ENCODE measurements at places on chromosomes 5 and 9.

- no peak for DNase-seq
These were observed 533.3 kb downstream of the CDH12 start for GRCh38 chr5:22319798-22320197.

DNA sequence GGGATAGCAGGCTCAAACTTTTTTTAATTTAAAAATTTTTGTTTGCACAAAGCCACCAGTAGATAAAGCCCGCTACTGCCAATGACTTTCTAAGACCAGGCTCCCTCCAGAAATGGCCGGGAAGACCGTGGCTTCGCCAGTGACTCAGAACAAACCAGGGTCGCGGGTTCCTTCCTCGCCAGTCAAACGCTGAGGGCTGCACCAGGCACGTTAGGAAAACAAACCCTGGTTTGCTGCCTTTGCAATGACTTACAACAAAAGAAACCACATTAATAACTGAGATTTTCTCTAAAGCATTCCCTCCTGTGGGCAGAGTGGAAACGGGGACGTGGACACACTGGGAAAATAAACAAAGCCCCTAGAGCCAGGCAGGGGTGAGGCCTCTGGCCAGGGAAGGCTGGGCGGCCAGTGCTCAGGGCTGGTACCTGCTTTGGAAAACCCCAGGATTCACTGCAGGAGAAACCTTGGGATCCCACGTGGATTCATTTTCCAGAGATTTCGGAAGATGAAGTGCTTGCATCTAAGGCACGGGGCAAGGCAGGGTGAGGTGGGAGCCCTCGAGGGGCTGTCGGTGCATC is 3.8 kb downstream of the PRRX2 start:
- no peak for DNase-seq

DNA sequence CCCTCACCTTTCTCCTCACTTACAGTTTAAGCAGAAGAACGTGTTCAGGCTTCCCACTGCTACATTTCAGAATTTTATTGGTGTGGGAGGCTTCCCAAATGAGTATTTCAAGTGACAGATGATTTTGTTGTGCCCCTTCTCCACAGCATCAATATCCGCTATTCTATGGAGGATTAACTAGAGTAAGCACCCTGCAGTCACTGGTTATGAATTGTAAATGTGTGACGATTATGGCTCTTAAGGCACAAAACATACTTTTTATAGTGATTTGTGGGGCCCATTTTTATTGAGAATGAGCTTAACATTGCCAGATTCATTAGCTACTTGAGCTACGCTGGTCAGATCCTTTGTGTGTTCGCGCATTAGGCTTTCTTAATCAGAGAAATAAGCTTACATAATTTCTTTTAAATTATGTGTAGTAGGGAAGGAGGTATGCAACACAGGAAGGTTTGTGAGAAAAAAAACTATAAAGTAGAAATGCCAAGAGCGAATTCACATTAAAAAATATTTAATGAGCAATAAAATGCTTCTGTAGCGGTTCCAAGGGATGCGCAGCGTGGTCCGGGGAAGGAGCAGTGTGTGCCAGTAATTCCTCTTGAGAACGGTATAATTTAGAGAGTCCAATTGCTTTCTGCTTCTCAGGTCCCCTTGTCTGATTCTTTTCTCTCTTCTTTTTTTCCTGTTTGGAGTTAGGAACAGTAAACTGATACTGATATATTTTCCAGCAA is 2380.4 kb downstream of the MAT2B start:
- DNase-seq = no peak

- no peak for DNase-seq
These were observed 59.9 kb downstream of the TRIM36 start for GRCh38 chr5:115109840-115110239.

DNA sequence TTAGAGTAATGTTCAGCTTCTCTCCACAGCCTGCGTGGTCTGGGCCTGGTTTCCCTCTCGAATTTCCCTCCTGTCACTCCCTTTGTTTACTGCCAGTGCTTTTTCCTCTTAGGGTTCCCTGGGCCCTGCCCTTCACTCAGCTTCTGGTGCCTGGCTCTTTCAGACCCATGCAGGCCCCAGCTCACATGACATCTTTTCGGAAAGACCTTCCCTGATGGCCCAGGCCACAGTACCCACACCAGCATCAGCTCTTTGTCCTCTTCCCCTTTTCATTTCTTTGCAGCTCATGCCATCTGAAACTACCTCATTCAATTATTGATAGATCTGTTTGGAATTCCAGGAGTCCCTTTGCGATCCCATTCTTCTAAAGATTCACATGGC is 68.1 kb upstream of the ABL1 start:
- no peak for DNase-seq

GRCh38 chr5:8253376-8253775 is 384.4 kb downstream of the MTRR start:
- DNase-seq = no peak

GRCh38 chr5:107025712-107026497 is 644.8 kb downstream of the EFNA5 start:
- DNase-seq = no peak

- no peak for DNase-seq
These were observed 2.3 kb upstream of the EFNA5 start for GRCh38 chr5:107673039-107673367.

DNA sequence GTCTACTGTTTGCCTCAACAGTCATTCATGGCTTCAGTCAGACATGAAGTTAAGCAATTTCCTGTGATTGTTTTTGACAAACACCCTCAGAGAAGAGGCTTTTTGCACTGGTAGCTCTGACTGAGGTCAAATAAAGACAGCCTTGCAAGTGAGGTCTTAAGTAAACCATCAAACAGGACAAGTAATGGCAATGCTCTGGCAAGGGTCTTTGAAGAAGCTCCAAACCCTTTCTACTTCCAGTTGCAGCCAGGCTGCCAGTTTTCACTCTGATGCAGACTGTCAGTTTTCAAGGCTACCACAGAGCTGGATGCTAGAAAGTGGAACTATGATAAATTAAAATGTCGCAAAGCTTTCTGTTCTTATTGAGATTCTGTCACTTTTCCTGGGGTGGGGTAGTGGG is 421.5 kb upstream of the PTGER4 start:
- no peak for DNase-seq

- no peak for DNase-seq
These were observed 30.7 kb downstream of the UHRF2 start for GRCh38 chr9:6443661-6444060.

- no peak for DNase-seq
These were observed 159.8 kb downstream of the SLF1 start for GRCh38 chr5:94778299-94778698.

DNA sequence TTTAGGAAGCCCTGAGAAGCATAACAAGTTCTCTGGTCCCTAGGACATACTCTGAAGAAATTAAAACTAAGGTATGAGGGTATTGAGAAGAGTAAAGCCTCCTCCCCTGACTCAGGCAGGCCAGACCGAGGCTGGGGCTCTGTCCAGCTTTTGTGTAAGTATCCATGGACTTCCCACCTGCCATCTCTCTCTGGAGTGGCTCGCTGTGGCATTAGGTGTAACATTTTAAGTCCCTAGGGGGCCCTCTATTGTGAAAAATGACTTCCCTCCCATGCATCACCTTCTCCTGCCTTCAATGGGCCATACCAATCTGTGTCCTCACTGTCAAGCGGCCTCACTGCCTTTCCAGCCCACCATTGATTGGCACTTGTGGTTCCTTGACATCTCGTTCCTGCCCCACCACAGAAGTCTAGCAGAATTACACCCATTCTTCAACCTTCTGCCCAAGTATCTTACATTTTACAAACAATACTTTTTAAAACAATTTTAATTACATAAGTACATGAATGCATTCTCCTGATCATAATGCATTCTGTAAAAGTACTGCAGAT is 205.5 kb downstream of the SLIT3 start:
- no peak for DNase-seq

DNA sequence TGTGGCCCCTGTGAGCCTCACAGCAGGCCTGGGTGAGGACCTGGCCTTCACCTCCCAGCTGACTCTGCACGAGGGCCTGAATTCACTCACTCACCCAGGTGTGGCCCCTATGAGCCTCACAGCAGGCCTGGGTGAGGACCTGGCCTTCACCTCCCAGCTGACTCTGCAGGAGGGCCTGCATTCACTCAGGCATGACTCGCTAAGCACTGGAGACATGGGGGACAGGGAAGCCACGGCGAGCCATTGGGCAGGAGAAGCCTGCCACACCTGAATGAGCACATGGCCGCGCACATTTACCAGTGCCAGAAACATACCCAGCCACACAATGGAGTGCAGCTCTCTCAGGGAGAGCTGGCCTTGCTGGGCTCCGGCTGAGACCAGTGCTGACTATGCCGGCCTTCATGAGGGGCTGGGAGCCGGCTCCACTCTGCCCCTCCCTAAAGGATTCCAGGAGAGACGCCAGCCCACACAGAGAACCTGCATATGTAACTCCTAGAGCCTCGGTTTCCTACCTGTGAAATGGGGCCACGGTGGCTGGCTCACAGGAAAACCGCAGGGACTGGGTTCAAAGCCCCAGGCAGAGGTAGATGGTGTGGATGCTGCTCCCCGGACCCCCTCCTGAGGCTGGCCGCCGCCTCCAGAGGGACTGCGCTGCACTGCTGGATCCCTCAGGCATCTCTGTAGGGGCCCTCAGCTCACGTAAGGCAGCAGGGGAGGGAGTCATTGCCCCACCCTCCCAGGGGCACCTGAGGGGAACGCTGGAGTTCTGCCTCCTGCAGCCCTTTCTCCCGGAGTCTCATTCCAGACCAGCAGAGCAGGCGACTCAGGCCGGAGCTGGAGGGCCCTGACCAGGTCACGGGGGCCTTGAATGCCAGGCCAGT is 7.2 kb downstream of the ADAMTS2 start:
- DNase-seq = no peak

- DNase-seq = no peak
These were observed 230.7 kb upstream of the IRX1 start for GRCh38 chr5:3364941-3365340.

DNA sequence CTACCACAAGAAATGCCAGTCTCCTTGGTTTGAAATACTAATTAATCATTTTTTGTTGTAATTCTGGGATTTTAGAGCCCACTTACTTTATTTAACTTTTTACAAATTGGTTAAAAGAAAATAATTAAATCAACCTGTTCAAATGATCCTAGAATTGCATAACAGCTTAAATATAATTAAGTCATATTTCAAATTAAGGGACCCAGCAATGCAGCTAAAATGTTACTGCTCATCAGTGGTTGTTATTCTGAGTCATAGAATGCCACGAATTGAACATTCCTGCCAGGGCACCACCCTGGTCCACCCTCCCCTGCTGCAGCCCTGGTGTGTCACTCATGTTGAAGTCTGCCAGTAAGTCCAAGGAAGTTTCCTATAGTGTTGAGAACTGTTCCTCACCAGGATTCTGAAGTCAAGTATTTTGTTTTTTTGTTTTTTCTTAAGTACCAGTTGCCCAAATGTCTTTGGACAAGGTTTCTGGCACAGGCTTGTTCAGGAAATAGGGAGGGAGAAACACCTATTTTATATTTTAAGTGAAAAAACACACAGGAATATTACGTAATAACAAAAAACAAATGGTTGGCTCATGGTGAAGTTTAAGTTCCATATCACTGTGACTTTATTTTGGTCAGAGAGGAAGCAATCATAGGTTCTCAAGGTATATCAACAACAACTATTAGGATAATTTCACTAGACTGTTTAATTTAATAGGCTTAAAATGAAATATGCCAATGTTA is 4.3 kb upstream of the ITGA1 start:
- DNase-seq = no peak

- DNase-seq = no peak
These were observed 26.4 kb upstream of the SLC1A1 start for GRCh38 chr9:4463824-4464223.

DNA sequence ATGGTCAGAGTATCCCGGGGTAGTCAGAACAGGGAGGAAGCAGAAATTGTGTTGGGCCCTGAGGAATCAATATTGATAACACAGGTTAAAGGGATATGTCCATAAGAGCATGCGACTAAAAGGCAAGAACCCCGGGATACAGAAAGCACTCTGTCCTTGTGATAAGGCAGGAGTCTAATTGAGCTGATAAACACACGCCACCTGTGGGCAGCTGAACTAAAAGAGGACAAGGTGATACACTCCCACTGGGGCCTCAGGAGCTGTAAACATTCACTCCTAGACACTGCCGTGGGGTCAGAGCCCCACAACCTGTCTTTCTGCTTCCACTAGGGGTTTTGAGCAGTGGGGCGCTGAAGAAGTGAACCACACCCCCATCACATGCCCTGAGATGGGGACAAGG is 144.7 kb upstream of the MPDZ start:
- no peak for DNase-seq

DNA sequence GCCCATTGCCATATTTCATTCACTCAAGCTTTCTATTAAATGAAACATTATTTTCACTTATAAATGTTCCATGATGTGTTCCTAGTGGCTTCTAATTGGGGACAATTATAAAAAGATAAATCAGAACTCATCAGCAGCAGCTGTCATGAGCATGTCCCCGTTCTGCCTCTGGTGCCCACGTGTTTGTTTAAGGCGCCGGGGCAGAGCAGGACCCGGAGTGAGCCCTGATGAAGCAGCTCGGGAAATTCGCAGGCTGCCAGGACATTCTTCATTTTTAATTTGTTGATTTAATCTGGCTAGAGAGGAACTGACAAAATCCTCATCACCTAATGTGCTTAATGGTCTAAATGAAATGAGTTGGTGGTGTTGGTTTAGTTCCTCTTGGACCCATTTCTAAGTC is 475.0 kb downstream of the CTNND2 start:
- peak; percentile 81 for DNase-seq

DNA sequence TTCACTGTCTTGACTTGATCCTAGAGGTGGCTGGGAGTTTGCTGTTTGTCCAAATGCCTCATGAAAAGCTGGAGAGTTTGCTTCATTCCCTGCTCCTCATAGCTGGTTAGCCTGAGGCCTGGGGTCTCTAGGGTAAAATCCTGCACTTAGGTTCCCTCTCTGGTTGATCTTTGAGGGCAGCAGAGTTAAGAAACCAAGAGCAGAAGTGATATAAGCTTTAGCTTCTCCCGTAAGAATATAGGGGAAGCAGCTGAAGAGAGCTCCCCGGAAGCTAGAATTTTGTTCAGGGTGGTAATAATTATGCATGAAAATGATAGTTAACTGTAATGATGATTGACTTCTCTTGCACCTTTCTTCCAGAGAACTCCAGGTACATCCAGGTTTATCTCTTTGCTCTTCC is 1.4 kb downstream of the FAM53C start:
- no peak for DNase-seq

Measured in NCI-H1694 (cell line).